Right ventricle myocardium inferior (tissue), 1 donor: ENCODE measurements at places on chromosomes 3 and 15. TPM values are rescaled to one million over a fixed set of nuclear protein-coding genes. Genes with fewer than 3 reads are reported as not detected.

DNA sequence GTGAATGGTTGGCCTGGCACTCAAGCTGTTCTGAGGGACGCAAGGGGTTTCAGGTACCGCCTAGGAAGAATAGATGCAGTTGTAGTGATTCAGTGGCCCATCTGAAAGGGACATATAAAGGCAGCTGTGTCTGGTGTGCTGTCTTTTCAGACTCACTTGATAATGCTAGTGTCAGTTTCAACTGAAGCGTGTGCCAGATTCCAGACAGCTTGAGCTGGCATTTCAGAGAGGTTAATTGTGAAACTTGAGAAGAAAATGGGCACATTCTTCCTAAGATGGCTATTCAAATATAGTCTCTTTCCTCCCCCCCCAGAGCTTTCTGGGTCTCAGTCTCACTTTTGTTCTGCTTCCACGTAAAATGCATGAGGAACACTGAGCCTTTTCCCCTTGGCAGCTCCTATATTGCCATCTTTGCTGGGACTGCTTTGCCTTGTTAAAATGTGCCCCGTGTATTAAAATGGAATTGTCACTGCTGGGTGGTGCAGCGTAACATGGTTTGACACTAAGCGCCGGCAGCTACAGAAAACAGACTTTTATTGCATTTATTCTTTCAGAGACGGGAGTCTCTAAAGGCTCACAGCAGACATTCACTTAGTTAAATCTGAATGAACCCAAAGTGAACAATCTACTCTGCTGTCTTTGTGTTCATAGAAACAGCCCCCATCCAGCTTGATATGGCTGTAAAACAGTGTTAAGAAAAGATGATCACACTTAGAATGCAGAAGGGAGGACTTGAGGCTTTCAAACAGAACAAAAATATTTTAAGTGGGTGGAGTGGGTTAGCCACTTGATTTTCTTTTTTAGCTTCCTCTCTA lies 478.7 kb downstream of the RBMS3 start:
- no peak for DNase-seq

KCNH8 gene
- total RNA-seq: 0.14 TPM

DNA sequence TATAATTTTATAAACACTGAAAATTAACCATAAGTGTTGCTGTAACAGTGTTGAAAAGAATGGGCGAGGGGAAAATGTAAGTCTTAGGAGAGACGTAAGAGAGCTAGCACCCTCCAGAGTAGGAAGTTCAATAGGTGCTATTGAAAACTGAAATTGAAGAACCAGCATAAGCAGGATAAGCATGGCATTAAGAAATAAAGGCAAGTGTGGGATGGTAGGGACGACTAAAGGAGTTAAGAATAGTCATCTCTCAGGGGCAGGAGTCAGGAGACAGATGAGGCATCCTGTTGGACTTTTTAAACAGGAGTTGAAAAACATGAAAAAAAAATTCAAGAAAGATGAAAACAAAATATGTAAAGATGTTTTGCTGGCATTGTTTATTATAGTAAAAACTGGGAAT lies 43.5 kb downstream of the ABHD2 start:
- no peak for DNase-seq

TMEM266 gene
- not detected for total RNA-seq

DNA sequence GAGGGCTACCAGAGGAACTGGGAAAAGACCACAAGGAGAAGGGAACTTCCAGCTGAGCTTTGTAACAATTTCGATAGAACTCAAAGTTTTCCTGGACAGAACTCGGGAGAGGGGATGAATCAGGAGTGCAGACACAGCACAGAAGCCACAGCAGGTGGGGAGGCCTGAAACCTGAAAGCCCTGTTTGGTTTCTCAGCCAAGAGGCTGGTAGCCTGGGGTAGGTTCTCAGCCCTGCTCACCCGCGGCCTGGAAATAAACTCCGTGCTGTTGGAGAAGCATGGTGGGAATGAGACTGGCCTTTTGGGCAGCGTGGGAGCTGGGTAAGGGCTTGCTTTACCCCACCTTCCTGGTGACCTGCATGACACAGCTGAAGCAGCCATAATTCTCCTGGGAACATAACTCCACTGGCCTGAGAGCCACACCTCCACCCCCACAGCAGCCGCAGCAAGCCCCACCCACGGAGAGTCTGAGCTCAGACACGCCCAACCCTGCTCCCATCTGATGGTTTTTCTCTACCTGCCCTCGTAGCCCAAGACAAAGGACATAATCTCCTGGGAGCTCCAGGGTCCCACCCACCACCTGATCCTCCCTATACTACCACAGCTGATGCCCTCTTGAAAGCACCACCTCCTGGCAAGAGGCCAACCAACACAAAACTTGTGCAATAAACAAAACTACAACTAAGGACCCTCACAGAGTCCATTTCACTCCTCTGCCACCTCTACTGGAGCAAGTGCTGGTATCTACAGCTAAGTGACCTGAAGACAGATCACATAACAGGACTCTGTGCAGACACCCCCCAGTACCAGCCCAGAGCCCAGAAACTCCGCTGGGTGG lies 52.5 kb upstream of the CHRM5 start:
- no peak for DNase-seq

- no peak for DNase-seq
Observed at GRCh38 chr3:127834771-127835170, 12.5 kb upstream of the MGLL start.
